GM12892 (cell line): ENCODE measurements at places on chromosomes 3 and 15.

DNA sequence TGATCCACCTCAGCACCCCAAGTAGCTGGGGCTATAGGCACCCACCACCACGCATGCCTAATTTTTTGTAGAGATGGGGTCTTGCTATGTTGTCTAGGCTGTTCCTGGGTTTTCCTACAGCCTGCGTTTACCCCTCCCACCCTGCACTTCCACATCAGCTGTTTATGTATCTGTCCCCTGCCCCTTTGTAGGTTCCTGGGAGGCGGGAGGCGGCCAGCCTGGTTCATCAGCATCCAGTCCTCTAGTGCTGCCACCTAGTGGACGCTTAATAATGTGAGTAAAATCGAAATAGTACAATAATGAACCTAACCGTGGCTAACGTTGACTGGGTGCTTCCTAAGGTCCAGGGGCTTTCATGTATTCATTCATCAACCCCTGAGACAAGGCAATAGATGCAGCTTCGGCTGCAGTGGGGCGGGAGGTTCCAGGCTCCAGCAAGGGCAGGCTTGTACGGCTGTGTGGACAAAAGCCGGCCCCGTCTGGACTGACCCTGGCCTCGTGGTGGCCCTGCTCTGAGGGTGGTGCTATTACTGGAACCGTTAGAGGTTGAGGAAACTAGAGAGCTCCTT is 1.2 kb upstream of the LCTL start:
- peak; percentile 62 for DNase-seq

DNA sequence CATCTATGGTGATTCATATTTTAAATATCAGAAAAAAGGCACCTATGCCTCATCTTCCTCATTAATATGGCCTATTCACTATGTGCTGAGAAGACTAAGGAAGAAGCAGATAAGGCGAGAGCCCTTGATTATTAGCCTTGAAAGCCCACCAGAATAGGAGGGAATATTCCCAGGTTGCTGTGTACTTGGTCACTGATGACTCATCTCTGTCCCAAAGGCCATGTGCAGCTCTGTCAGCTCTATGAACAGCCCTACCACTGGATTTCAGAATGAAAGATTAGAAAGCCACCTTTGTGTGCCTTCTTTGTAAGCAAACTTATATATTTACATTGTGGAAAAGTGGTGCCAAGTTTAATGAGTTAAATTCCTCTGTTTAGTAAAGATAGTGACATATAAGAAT is 211.5 kb downstream of the NFKBIZ start:
- no peak for DNase-seq

DNA sequence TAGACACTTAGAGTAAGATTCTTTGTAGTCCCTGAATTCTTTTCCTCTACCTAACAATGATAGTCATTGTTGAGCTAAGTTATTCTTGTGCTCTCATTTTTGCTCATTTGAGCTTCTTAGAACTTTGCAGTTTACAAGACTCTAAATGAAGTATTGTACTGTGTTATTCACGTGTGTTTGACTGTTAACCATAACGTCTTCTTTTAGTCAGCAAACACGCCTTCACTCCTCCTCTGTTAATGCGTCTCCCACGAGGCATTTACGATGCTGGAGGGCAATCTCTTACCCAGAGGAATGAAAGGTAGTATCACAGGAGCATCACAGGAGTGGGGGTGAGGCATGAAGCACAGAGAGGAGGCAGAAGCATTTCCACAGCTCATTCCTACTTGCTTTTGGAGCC is 14.8 kb upstream of the P2RY14 start:
- DNase-seq, result no peak

DNA sequence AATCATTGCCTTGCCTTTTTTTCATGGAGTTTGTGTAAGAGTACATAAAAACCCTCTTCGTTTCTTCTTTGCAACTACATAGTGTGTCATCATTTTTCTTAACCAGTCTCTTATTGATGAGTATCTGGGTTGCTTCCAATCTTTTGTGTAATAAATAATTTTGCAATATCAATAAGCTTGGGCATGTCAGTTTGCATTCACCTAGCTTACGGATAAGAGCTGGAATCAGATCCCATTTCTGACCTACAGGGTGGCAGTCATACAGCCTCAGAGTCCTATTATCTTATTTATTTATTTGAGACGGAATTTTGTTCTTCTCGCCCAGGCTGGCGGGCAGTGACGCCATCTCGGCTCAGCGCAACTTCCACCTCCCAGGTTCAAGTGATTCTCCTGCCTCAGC is 18.3 kb downstream of the ANP32A start:
- no peak for DNase-seq

- no peak for DNase-seq
Measured at GRCh38 chr15:93771196-93772030, 459.9 kb upstream of the MCTP2 start.

- DNase-seq, result no peak
Measured at GRCh38 chr15:95659656-95660055, 670.8 kb upstream of the NR2F2 start.
